ENCODE measurements at places on chromosomes 3 and 15. TPM values are rescaled to one million over a fixed set of nuclear protein-coding genes. Genes with fewer than 3 reads are reported as not detected.

Gene MAP1A
- 0.76 TPM for total RNA-seq

Gene C2CD4B
- total RNA-seq = 0.32 TPM

Gene EXD1
- total RNA-seq = not detected

Gene P2RY1
- 0.56 TPM for total RNA-seq

Gene MUC20
- 0.64 TPM for total RNA-seq

Gene SYNM
- 32.3 TPM for total RNA-seq

Gene SCG5
- 2.0 TPM for total RNA-seq

Gene RHCG
- 41.8 TPM for total RNA-seq

Gene TBC1D5
- 19.1 TPM for total RNA-seq

Gene AGBL1
- total RNA-seq = not detected

Gene CPN2
- total RNA-seq = not detected

Gene TNNC1
- 1.2 TPM for total RNA-seq

Gene BCL2A1
- 10.3 TPM for total RNA-seq

Gene ALG1L2
- not detected for total RNA-seq

Gene NR2F2
- 20.2 TPM for total RNA-seq

Gene AP2M1
- total RNA-seq = 298 TPM

Gene PTPRG
- total RNA-seq = 3.1 TPM

Gene GADL1
- total RNA-seq = not detected

Gene RLBP1
- 0.13 TPM for total RNA-seq

Gene GP9
- not detected for total RNA-seq

Gene MINAR1
- total RNA-seq = 0.61 TPM

Gene COL7A1
- 147 TPM for total RNA-seq

Gene CFAP92
- not detected for total RNA-seq
